H9 (cell line): ENCODE measurements at places on chromosomes 16 and 17.

GRCh38 chr17:550041-550398 lies 164.6 kb downstream of the VPS53 start:
- DNase-seq = no peak

DNA sequence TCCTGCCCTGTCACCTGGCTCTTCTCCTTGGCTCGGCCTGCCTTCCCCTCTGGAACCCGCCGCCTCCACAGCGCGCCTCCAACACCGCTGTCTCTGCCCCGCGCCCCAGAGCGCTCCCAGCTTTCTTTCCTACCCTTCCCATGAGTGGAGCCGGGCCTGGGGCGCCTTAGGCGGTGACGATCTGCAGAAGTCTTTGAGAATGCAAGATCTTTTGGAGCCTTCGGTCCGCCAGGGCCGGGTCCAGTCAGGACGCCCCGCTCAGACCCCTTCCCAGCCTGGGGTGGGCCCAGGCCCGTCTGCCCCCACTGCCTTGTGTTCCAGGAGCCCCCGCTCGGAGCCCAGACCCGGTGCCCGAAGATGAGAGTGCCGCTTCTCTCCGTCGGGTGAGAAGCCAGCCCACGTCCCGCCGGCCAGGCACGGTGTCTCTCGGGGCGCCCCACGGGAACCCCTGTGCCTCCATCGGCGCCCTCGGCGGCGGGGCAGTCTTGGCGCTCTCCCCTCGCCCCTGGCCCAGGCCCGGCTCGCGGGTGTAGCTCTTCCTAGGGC lies 40.0 kb downstream of the MRM1 start:
- peak; percentile 67 for DNase-seq

DNA sequence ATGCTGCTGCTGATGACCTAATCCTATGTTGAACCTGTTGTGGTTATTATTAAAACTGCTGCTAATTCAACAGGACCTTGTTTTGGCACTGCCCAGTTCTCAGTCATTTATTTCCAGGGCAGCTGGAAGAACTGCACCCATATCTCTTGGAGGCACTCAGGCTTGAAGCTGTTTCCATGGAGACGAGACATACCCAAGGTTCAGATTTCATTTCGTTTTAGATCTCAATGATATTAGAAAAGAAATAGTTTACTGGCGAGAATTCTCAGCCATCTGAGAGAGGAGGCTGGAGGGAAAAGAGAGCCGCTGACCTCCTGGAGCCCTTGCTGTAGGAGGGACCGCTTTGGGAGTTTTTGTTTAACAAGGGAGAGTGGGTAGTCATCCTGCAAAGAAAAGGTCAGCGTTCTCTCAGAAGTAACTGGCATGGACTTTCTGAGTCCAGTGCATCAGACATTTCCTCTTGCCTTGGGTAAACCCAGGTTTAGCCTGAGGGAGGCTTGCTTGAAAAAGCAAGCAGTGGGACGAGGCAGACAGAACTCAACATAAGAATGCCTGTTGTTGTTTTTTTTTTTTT lies 75.4 kb downstream of the YPEL2 start:
- no peak for DNase-seq

DNA sequence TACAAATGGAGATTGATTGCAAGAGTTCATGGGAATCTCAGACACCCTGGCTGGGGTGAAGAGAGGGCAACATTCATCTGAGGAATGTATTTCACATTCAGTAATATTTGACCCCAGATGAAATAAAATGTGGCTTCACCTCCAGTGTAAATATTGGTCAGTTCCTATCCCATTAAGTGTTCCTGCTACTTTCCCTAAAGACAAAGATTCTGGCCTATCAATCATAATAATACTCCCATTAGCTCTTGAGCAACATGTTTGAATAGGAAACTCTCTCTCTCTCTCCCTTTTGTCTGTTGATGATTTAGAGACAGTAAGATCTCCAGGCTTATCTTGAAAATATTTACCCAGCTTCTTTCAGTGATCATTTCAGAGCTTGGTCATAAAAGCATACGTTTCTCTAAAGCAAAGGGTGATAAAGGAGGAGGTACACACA lies 70.1 kb downstream of the KCNJ2 start:
- DNase-seq = no peak

DNA sequence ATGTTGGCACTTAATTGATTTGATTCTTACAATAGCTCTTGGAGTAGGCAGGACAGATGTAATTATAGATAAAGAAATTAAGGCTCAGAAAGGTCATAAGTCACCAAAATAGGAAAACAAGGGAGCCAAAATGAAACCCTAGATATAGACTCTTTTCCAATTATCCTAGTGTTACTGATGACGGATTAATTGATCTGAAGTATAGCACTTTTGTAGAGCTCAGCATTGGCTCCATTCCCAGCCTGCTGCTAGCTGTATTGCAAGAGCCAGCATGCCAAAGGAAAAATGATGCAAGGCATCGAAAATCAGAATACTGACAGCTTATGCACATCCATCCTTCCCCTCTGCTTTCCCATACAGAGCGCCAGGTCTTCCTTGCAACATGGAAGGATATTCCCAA lies 21.6 kb upstream of the RASL10B start:
- no peak for DNase-seq

DNA sequence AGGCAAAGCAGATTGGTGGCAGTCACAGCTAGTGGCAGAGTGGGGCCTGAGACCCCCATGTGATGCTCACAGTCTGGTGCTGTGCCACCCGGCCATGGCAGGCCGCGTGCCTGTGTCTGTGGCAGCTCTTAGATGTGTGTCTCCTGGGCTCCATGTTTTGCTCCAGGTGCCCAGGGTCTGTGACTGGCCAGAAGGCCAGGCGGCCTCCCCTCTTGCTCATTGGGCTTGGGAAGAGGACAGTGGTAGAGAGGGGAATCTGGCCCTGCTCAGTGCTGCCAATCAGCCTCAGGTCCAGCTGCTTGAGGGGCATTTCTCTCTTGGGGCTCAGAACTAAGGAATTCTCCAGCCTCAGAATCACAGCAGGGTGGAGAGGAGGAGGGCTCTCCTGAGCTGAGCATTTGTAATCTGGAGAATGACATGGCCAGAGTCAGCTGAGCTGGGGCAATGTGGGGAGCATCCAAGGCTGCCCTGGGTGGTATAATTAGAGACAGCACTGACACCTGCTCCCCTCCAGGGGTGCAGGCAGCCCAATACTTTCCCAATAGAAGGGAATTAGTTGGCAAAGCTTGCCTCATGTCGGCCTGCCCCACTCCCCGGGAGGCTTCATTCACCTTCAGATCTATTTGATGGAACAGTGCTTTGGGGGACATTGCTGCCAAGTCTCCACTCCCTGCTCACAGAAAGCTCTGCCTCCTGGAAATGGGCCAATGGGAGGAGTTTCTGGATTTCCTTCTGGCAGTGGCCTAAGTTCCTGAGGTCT lies 2.7 kb upstream of the LASP1NB start:
- peak; percentile 71 for DNase-seq

- no peak for DNase-seq
Observed at GRCh38 chr16:50711040-50711439, 17.6 kb downstream of the NOD2 start.

- DNase-seq = peak; percentile 87
Observed at GRCh38 chr17:42387661-42388380, 421 bp downstream of the STAT3 start.

GRCh38 chr17:77208217-77208808 lies 67.5 kb downstream of the SEC14L1 start:
- no peak for DNase-seq

GRCh38 chr17:28812748-28813377 lies 29.7 kb downstream of the FAM222B start:
- DNase-seq = no peak

DNA sequence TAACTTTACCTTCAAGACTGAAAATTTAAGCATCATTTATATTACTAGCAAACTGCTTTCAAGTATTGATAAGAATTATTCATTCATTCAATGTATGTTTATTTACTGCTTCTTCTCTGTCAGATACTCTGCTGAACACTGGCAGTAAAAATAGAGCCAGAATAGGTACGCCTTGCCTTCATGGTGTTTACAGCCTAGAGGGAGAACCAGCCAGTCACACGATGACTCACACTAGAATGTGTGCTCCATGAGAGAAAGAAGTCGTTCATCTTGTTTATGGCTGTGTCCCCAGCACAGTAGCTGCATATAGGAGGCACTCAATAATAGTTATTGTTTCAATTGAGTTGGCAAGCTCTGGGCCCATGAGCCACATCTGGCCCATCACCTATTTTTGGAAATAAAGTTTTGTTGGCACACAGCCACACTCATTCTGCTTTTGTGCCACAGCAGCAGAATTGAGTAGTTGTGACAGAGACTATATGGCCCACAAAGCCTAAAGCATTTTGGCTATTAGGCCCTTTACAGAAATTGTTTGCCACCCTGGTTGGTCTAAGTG lies 84.2 kb downstream of the TMC6 start:
- no peak for DNase-seq

DNA sequence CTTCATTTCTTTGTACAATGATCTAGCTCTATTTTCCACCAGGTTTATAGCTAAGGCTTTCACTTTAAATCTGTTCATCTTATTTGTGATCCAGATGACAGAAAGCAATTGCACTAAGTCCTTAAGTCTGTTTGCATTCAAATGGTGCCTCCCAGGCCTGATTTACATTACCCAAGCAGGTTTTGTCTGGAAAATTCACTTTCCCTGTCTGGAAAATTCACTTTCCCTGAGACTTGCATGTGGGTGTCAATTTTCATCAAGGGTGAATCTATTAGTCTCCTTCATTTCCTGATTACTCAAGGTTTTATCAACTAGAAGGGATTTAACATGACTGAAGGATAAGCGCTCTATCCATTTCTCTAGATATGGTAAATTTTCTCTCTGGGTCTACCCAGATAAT lies 1480.2 kb upstream of the GOT2 start:
- DNase-seq = no peak

- DNase-seq = no peak
Observed at GRCh38 chr17:51352798-51353197, 92.5 kb downstream of the UTP18 start.

DNA sequence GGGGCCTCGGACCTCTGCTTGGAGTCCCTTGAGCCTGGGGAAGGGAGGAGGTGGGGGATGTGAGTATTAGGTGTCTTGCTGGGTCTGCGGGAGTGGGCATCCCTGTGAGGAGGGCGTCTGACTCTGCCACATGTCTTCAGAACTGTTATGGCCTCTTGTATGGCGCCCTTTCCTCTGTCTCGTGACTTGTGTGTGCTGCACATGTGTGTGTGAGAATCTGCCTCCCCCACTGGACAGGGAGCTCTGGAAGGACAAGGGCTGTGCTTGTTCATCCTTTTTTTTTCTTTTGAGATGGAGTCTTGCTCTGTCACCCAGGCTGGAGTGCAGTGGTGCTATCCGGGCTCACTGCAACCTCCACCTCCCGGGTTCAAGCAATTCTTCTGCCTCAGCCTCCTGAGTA lies 33.4 kb downstream of the ARHGAP23 start:
- no peak for DNase-seq

DNA sequence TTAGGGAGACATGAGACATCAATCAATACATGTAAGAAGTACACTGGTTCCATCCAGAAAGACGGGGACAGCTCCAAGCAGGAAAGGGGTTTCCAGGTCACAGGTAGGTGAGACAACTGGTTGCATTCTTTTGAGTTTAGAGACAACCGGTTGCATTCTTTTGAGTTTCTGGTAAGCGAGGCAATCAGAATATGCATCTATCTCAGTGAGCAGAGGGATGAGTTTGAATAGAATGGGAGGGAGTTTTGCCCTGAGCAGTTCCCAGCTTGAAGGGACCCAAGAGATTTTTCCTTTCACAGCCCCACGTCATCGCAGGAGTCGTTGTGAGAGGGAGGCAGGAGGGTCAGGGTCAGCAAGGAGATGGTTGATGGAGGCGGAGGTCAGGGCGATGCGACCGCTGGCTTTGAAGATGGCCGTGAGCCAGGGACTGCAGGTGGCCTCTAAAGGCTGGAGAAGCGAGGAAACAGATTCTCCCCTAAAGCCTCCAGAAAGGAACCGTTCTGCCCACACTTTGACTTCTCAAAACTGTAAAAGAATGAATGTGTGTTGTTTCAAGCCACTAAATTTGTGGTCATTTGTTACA lies 36.5 kb downstream of the IRF8 start:
- DNase-seq = no peak

- DNase-seq = peak; percentile 65
Observed at GRCh38 chr16:88804552-88805339, 1.2 kb downstream of the CDT1 start.

GRCh38 chr16:73050201-73051099 lies 2.5 kb upstream of the ZFHX3 start:
- no peak for DNase-seq

- DNase-seq = no peak
Observed at GRCh38 chr16:74169687-74170376, 126.8 kb upstream of the PSMD7 start.

GRCh38 chr17:50151937-50152547 lies 1.6 kb upstream of the PPP1R9B start:
- peak; percentile 98 for DNase-seq

GRCh38 chr17:40180694-40181093 lies 3.4 kb downstream of the RAPGEFL1 start:
- DNase-seq = no peak

DNA sequence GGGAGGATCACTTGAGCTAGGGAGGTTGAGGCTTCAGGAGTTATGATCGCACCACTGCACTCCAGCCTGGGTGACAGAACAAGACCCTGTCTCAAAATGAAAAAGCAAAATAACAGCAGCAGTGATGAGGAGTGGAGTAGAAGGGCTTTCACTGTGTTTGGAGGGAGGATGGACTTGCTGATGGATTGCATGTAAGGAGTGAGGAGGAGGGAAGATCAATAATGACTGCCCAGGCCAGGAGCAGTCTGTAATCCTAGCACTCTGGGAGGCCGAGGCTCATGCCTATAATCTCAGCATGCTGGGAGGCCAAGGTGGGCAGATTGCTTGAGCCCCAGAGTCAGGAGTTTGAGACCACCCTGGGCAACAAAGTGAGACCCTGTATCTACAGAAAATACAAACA lies 14.8 kb upstream of the CNEP1R1 start:
- no peak for DNase-seq

- no peak for DNase-seq
Observed at GRCh38 chr16:62254847-62255246, 218.6 kb upstream of the CDH8 start.

GRCh38 chr17:17179371-17179827 lies 26.7 kb downstream of the PLD6 start:
- DNase-seq = no peak

GRCh38 chr17:33942414-33942813 lies 312.7 kb upstream of the CCL2 start:
- DNase-seq = no peak

DNA sequence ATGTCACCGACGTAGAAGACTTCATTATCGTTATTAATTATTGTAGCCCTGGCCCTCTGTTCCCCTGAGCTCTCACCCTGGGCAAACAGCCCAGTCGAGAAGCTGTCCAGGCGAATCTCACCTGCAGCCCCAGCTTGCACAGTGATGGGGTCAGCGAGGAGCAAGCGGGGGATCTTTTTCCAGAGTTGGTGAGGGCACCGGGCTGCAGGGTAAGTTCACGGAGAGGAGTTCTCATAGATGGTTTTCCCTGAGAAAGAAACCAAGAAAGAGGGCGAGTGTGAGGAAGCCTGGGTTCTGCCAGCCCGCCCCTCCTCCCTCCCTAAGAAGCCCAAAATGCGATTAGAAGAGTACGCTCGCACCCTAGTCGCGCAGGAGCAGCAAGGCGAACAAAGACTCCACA lies 436 bp downstream of the SPAG5 start:
- no peak for DNase-seq

- DNase-seq = peak; percentile 69
Observed at GRCh38 chr16:53509906-53510703, 7.1 kb upstream of the AKTIP start.
